Cardiac septum (tissue), 1 donor: ENCODE measurements at places on chromosomes 6 and 20. TPM values are rescaled to one million over a fixed set of nuclear protein-coding genes. Genes with fewer than 3 reads are reported as not detected.

GRCh38 chr6:129681913-129682205 lies 28.1 kb downstream of the ARHGAP18 start:
- DNase-seq, result no peak

DNA sequence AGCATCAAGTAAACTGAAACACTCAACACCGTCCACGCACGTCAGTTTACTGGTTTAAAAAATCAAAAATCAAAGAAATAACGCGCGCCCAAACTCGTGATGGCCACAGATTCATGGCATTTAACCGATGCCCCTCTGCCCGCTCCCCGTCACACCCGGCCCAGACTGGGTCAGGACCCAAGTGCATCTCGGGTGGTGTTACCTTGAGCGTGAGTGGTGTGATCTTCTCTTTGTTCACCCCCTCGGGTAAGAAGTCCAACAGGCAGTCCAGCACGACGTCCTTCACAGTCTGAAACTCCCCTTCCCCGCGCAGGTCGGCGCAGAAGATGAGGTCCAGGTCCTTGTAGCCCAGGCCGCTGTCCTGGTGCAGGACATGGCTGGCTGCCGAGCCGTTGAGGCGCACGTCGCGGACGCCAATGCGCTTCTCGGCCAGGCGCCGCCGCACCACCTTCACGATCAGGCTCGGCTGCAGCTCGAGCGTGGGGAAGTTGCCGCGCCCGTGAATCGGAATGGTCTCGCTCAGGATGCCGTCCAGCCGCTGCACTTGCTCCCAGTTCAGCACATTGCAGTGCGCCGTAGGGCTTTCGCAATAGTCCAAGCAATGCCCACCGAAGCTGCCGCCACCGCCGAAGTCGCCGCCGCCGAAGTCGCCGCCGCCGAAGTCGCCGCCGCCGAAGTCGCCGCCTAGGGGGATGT lies 945 bp downstream of the TENT5A start:
- peak; percentile 89 for DNase-seq

DNA sequence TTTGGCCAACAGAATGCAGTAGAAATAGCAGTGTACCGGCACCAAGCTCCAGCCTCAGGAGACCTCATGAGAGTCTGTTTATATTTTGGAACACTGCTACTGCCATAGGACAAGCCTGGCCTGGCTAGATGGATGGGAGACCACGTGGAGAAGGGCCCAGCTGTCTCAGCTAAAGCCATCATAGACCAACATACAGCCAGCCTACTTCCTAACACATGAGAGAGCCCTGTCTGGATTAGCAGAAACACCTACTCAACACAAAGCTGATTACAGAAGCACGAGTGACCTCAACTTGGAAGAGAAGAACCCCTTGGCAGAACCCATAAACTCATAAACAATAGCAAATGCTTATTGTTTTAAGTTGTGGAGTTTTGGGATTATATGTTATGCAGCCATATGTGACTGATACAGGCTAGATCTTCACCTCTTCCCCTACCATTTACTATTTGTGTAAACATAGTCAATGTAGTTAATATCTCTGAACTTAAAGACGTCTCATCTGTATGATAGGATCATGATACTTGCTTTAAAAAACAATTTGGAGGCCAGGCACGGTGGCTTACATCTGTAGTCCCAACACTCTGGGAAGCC lies 199.4 kb upstream of the ZNF217 start:
- DNase-seq, result no peak

- DNase-seq, result no peak
Measured at GRCh38 chr20:54067606-54068174, 2.7 kb downstream of the BCAS1 start.

GRCh38 chr6:85506441-85507093 lies 56.7 kb downstream of the NT5E start:
- no peak for DNase-seq

- no peak for DNase-seq
Measured at GRCh38 chr20:19628570-19629134, 129.4 kb upstream of the RIN2 start.

- no peak for DNase-seq
Measured at GRCh38 chr6:168163096-168163731, 84.2 kb upstream of the FRMD1 start.

GRCh38 chr6:158522616-158523015 lies 37.3 kb upstream of the TMEM181 start:
- DNase-seq, result no peak

- no peak for DNase-seq
Measured at GRCh38 chr6:163349696-163350095, 64.8 kb upstream of the QKI start.

DNA sequence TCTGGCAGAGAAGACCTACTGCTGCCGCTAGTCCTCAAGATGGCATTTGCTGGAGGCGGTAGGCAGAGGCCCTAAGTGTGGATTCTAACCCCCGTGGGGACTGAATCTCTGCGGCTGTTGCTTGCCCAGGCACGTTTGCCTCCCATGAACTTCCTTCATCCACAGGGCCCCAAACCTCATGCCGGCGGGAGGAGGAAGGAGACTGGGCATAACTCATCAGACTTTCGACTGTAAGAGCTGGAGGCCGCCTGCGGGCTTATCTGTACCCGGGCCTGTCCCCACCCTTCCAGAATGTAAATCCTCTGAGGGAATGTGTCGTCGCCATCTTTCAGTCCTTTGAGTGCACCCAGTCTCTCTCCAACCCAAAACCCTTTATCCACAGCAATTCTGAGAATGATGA lies 990 bp downstream of the ZFP57 start:
- no peak for DNase-seq

DNA sequence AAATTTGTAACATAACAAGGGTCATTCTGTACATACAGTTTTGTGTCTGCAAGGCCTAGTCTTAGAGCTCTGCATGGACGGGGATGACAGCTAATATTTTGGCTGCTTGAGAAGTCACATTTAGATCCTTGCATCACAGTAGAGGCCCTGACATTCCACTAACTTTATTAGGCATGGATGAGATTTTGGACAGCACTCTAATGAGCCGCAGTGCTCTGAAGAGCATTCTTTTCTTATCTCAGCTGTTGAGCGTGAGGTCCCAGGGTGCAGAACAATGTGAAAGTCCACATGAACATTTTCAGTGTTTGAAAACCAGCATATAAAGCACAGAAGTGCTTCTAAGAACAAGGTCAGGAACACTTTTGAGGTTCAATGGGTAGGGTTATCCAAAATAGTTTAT lies 58.9 kb downstream of the IPCEF1 start:
- DNase-seq, result no peak

- DNase-seq, result no peak
Measured at GRCh38 chr6:106444777-106445507, 84.4 kb downstream of the CRYBG1 start.

DNA sequence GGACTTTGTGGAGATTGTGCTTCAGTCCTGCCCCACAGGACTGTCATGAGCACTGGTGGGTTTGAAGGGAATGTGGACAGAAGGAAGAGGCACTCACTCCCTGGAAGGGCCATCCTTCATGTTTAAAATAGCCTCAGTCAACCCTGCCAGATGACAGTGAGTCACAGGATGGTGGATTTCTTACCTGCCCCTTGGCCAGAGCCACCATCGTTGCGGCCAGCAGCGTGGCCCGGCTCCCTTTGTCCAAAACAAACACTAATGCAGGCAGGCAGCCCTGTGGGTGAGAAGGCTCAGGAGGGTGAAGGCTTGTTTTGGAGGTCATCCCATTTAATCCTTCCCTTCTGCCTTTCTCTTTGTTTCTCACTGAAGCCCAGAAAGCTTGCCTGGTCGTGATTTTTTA lies 422.7 kb downstream of the CD83 start:
- no peak for DNase-seq

GRCh38 chr6:159194421-159194820 lies 25.2 kb downstream of the FNDC1 start:
- DNase-seq, result no peak

- no peak for DNase-seq
Measured at GRCh38 chr6:64497634-64498033, 862.0 kb downstream of the PHF3 start.

GRCh38 chr6:153781306-153781705 lies 257.7 kb upstream of the OPRM1 start:
- DNase-seq, result no peak

- DNase-seq, result no peak
Measured at GRCh38 chr6:87230801-87231200, 75.4 kb downstream of the ZNF292 start.

DNA sequence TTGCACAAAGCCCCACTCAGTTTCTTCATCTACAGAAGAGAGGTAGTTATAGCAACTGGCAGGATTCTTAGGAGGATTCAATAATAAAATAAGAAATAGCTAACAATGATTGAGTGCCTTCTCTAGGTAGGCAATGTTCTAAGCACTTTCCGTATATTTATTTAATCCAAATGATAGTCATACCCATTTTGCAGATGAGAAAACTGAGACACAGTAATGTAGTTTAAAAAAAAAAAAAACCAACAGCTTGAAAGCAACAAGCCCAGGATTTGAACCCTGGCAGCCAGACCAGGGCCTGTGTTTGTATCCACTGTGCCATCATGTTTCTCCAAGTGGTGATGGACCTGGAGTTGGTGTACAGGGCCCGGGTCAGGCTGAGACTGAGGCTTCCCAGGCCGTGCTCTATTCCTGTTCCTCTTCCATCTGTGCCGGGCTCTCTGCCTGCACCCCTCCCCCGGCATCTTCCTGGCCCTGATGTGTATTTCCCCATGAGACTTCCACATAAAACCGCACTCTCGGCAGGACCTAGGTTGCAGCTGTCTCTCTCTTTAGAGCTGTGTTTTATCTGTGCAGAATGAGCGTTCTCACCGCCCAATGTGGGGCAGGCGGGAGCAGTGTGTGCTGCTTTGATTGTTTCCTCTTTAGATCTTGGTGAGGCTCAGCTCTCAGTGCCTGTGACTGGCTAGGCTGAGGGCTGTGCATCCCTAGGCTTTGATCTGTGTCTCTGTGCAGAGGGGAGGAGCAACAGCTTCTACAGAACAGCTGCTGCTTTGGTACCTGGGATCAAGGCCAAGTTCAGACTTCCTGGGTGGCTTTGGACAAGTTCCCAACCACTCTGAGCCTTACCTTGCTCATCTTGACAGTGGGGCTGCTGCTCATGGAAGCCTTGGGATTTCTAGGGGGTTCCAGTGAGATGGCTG lies 49.5 kb downstream of the TOX2 start:
- peak; percentile 83 for DNase-seq

DNA sequence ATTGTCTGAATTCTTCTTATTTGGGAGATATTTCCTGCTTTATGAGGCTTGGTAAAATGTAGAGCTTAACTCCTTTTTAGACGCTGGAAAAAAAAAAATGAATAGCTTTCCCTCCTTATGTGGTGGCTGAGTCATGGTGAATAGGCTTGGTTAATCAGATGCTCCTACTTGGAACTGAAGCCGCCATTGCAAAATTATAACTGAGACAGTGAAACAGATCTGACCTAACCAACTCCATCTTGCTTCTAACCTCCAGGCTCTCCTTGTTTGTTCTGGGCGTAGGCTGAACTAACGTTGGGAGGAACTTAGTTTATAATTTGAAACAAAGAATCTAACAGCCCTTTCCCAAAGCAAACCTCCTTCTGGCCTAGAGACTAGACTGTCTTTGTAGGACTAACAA lies 43.2 kb upstream of the PLCB4 start:
- no peak for DNase-seq

DNA sequence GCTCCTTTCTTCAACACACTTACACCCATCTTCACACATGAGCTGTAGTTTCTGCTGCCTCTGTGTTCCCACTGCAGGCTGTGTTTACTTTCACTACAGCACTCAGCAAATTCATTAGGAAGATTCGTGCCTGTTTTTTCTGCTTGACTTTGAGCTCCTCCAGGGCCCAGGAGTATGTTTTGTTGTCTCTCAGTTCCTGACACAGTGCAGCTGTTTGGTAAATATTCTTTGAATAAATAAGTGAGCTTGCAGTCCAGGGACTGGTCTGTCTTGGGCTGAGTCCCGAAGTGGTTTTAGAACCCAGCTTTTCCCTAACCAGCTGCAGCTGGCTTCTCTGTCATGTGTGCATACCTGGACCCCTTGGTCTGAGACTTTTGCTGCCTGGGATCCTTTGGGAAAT lies 46.6 kb upstream of the CCN6 start:
- no peak for DNase-seq

DNA sequence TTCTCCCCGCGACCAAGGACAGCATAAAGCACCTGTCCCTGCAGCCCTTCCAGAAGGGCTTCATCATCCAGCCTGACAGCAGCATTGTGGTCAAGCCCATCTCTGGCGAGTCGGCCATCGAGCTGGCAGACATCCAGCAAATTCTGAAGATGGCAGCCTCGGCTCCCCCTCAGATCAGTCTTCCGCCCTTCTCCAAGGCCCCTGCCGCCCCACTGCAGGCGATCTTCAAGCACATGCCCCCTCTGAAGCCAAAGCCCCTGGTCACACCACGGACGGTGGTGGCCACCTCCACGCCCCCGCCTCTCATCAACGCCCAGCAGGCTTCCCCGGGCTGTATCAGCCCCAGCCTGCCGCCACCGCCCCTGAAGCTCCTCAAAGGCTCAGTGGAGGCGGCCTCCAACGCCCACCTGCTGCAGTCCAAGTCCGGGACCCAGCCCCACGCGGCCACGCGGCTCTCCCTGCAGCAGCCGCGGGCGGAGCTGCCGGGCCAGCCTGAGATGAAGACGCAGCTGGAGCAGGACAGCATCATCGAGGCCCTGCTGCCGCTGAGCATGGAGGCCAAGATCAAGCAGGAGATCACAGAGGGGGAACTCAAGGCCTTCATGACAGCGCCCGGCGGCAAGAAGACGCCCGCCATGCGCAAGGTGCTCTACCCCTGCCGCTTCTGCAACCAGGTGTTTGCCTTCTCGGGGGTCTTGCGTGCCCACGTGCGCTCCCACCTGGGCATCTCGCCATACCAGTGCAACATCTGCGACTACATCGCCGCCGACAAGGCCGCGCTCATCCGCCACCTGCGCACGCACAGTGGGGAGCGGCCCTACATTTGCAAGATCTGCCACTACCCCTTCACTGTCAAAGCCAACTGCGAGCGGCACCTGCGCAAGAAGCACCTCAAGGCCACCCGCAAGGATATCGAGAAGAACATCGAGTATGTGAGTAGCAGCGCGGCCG lies 83.3 kb downstream of the SSR1 start:
- no peak for DNase-seq

DNA sequence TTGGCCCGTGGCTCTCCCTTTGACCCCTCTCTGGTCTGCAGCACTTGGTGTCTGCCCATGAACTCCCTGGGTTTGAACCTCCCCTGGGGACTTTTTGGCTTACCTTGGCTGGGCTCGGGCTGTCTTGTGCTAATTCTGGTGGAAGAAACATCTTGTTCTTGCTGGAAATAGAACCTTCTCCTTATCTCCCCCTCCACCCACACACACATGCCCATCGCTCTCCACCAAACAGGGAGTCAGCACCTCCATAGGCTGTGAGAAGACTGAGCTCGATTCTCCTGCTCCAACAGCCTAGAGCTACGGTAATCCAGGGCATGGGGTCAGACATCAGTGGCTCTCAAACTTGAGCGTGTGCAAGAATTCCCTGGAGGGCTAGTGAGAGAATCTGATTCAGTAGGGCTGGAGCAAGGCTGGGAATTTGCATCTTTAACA lies 114.4 kb upstream of the SLC22A23 start:
- no peak for DNase-seq

Gene VSTM2L
- 11.1 TPM for total RNA-seq

Gene NECAB3
- 77.0 TPM for total RNA-seq

Gene TBP
- total RNA-seq, result 7.6 TPM

Gene MAK
- total RNA-seq, result 0.08 TPM

Gene TRIM38
- total RNA-seq, result 2.5 TPM

Gene SLC4A11
- 0.35 TPM for total RNA-seq

Gene PRDM13
- total RNA-seq, result not detected

Gene CDH26
- 0.54 TPM for total RNA-seq

Gene TNNC2
- not detected for total RNA-seq

Gene ACTL10
- total RNA-seq, result 0.46 TPM
